ENCODE measurements at places on chromosomes 13 and 19.

- DNase-seq = no peak
These were observed 48.6 kb upstream of the POSTN start for GRCh38 chr13:37647031-37647650.

- no peak for DNase-seq
These were observed 881.9 kb downstream of the SLITRK6 start for GRCh38 chr13:84917252-84917878.

DNA sequence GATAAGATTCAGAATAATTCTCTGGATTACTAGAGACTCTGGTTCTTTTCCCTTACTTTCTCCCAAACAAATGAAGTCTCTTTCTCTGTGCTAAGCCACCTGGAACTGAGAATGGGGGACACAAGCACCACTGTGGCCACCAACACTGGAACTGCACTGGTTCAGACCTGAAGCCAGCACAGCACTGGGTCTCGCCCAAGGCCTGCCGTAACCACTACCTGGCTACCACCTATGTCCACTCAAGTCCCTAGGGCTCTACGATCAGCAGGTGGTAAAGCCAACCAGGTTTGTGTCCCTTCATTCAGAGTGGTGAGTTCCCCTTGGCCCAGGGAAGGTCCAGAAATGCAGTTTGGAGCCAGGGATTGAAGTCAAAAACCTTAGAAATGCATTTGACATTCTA lies 626.2 kb downstream of the DIAPH3 start:
- no peak for DNase-seq

GRCh38 chr13:45439781-45440462 lies 21.7 kb upstream of the SLC25A30 start:
- DNase-seq = no peak

DNA sequence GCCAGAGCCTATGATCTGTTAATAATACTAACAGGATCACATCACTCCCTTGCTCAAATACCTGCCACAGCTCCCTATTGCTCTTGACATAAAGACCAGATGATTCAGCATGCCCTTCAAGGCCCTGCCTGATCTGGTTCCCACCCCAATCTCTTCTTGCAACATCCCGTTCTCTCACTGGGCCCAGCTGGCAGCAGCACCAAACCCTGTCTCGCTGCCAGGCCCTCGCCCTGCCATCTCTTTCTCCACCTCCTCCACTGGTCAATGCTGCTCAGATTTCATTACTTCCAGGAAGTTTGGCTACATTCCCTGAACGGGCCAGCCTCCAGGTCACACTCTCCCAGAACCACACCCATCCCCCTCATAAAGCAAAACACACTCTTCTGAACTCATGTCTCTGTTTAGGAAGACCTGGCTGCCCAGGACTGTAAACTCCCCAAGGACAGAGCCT lies 8.6 kb upstream of the BCAT2 start:
- no peak for DNase-seq

GRCh38 chr13:108352599-108352998 lies 83.1 kb downstream of the TNFSF13B start:
- no peak for DNase-seq

GRCh38 chr13:113452942-113453901 lies at the start of gene ADPRHL1:
TSS of gene ADPRHL1 (minus strand) at chr13:113453488. CDS start at chr13:113453437, 51 bp downstream.
- DNase-seq = no peak

GRCh38 chr19:54470991-54471782 lies 1.9 kb downstream of the CDC42EP5 start:
- no peak for DNase-seq

GRCh38 chr13:44075113-44075512 lies 195.4 kb downstream of the LACC1 start:
- no peak for DNase-seq

- peak; percentile 48 for DNase-seq
These were observed 2.9 kb downstream of the DAZAP1 start for GRCh38 chr19:1410136-1410786.

DNA sequence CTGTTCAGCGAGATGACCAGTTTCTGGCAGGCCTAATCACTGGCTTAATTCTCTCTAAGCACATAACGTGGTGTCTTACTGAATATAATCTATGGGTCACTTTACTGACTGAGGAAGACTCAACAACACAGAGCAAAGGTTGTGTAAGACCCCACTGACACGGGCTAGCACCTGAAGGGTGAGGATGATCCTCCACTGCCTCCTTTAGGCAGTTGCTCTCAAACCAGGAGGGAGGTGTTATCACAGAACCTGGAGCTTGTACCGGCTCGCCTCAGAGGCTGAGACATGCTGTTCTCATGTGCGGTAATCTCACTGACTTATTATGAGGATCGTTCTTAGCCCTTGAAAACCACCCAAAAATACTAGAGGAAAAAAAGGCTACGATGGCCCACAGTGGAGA lies 28.3 kb downstream of the RCBTB2 start:
- DNase-seq = no peak

DNA sequence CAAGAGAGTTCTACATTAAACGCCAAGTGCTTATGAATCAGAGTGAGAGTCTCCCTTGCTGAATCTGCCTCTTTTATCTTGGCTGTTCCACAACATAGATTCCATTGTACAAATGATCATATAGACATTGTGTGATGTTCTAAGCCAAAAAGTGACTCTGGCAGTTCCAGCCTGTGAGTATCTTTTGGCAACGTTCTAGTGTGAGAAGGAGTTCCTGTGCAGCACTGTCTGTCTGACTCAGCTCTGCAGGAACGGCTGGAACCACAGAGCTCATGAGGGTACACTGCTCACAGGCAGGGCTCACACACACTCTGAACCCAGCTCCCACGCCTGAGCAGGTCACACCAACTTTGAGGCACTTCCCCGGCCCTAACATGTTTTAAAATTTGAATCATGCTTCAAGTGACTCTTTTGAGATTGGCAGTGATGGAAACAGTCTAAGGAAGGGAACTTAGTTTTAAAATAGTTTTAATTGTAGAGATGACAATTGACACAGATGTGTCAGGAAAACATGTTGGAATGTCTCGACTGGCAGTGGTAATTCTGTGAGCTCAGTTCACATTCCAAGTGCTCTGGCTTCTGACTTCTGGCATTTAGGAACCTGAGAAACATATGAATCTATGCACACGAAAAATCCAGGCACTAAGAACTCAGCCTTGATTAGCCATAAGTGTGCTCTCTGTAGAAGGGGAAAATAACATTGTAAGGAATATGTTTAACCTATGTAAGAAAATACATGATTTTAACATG lies 272.0 kb downstream of the UQCRFS1 start:
- DNase-seq = no peak

DNA sequence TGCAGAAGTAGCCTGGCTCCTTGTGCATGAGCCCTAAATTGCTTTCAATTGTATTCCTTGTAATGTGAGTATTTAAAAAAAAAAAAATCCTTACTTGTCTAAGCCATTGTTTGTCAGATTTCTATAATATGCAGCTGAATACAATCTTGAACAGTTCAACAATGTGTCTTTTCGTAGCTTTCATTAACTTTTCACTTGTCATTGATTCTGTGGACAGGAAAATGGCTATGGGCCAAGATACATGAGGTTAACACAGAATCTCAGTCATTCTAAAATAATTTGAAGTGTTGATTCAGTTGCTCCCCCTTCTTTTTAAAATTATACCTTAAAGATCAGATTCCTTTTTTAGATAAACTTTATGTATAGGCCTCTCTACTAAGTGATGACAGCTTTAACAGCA lies 395.8 kb upstream of the KLF12 start:
- no peak for DNase-seq

DNA sequence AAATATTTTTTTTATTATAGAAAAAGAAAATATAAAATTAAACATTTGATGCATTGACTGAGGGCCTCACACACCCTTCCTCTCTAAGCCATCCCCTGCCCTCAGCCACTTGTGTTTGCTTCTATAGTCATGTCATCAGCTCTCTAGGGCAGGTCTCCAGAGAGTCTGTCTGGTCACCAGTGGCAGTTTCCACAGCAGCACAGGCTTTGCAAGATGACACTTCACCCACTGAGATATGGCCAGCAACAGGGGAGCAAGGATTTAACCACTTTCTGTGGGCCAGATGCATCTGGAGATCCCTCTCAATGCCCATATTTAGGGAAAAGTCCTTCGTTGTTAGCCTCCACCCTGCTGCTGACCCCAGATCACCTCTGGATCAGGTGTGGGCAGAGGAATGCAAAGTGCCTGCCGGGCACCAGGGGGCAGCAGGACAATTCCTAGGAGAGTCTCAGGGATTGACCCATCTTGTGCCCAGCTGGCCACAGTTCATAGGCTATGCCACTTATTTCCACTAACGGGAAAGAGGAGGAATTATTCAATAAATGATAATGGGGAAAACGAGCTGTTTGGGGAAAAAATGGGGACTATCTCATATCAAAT lies 4.8 kb downstream of the ABCC4 start:
- DNase-seq = no peak

DNA sequence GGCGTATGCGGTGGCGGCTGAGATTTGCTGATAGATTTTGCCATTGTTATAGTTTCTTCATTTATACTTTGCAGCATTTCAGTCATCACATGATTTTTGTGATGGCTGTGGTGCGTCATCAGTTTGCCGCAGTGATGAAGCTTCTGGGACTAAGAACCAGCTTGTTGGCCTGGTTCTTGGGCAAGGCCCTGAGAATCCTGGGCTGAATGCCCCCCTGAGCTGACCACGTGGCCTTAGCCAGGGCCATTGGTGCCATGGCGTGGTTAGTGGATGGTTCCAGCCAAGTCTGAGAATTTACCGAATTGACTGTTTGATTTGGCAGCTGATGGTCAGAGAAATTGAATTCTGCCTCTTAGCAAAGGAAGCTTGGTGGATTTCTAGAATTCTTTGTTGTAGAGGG lies 17.8 kb downstream of the GATAD2A start:
- no peak for DNase-seq

DNA sequence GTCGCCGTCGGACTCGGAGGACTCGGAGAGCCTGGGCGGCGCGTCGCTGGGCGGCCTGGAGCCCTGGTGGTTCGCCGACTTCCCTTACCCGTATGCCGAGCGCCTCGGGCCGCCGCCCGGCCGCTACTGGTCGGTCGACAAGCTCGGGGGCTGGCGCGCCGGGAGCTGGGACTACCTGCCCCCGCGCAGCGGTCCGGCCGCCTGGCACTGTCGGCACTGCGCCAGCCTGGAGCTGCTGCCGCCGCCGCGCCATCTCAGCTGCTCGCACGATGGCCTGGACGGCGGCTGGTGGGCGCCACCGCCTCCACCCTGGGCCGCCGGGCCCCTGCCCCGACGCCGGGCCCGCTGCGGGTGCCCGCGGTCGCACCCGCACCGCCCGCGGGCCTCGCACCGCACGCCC lies 2.5 kb upstream of the GRWD1 start:
- no peak for DNase-seq

DNA sequence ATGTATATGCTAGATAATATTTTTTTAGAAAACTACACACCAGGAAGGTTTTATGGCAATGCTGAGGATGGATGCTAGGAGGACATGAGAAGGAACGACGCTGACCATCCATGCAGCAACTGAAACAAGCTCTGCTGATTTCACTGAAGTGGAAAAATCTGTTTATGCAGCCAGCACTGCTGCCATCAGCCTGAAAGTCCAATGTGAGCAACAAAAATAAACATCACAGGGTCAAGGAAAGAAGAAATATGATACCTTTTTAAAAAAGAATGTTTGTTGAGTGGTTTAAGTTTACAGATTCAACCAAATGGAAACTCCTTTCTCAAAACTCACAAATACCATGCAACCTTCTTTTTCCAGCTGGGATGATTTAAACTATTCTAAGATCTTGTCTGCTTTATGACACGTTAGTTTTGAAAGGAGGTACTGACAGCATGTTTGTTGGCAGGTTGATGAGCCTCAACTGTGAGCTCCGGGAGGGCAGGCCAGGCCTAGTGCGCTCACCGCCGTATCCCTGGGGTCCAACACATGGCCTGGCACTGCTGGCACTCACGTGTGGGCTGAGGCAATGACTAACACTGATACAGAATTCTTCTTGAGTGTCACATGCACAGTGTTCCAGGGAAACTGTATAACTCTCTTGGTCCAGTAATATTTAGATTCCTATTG lies 46.8 kb downstream of the LATS2 start:
- DNase-seq = no peak

DNA sequence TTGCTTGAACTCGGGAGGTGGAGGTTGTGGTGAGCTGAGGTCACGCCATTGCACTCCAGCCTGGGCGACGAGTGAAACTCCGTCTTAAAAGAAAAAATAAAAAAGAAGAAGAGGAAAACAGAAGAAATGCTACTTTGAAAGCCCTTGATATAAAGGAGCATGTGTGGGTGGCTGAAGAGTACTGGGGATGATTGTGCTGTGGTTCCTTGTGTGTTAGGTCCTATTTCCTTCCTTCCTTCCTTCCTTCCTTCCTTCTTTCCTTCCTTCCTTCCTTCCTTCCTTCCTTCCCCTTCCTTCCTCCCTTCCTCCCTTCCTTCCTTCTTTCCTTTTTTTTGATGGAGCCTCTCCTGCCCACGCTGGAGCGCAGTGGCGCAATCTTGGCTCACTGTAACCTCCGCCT lies 14.3 kb downstream of the WDR88 start:
- DNase-seq = no peak

DNA sequence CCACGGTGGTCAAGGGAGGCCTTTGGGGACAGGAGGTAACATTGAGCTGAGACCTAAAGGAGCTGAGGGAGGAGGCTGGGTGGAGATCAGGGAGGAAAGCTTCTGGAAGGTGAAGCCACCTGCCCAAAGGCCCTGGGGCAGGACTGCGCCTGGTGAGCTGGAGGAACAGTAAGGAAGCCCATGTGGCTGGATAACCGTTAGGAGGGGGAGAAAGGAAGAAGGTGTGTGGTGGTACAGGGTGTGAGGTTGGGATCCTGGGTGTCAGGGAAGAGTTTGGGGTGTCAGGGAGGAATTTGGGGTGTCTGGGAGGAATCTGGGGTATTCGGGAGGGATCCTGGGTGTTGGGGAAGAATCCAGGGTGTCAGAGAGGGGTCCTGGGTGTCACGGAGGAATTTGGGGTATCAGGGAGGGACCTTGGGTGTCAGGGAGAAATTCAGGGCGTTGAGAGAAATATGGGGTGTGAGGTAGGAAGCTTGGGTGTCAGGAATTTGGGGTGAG lies 695 bp downstream of the TICAM1 start:
- DNase-seq = no peak

- peak; percentile 79 for DNase-seq
These were observed 19.4 kb downstream of the CEACAM21 start for GRCh38 chr19:41595258-41595889.

DNA sequence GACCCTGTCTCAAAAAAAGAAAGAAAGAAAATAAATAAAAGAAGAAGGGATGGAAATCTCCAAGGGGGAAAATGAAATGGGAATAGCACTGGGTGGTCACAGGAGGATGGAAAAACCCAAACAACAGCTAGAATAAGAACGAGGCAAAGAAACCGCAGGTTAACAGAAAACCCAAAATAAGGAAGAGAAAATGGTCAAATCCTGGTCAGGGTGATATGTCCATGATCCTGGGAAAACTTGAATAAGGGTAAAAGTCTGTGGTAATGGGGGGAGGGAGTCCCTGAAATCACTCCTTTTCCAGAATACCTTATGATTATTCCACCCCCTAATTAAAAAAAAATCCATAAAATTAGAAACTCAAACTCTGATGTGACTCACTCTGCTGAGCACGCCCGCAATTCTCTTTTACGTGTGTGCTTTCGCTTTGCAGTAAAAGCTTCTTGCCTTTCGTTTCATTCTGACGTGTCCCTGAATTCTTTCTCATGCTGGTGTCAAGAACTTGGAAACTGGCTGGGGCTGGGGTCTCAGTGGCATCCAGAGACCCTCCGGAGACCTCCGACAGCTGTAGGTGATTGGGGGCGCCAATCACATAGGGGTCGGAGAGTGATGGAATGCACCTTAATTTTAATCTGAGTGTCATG lies 4.3 kb upstream of the NAXD start:
- DNase-seq = no peak

Measured in stimulated activated naive CD8-positive, alpha-beta T cell treated with anti-CD3 and anti-CD28 coated beads, Interleukin-15, amount 100 ng/mL, for 72 hours (primary cell).